ENCODE measurements at places on chromosomes 3 and 15. TPM values are rescaled to one million over a fixed set of nuclear protein-coding genes. Genes with fewer than 3 reads are reported as not detected.

The HERC2 gene
- total RNA-seq: 15.3 TPM

The HYAL1 gene
- total RNA-seq: 3.0 TPM

The GABRB3 gene
- 8.8 TPM for total RNA-seq

The TAGLN3 gene
- total RNA-seq: 46.6 TPM

The HGD gene
- 0.28 TPM for total RNA-seq

The CYP1A2 gene
- total RNA-seq: not detected

The THAP10 gene
- 8.0 TPM for total RNA-seq

The CCRL2 gene
- total RNA-seq: not detected

The SEMA3G gene
- 3.4 TPM for total RNA-seq

The SPESP1 gene
- not detected for total RNA-seq

GRCh38 chr3:48187579-48188265, 495 bp downstream of the CDC25A start:
- peak overlapping the region; percentile 79 for H3K4me3 ChIP-seq
- peaks cover 15% of the 10 kb centered on the region for H3K4me1 ChIP-seq
- no peak for DNase-seq
- no peaks in the 10 kb centered on the region for H3K27me3 ChIP-seq
- H3K36me3 ChIP-seq: peaks cover 11% of the 10 kb centered on the region
- peak overlapping the region; percentile 70 for H3K27ac ChIP-seq

GRCh38 chr3:138888560-138888959, 53.8 kb upstream of the PIK3CB start:
- no peak for DNase-seq
- H3K27me3 ChIP-seq: no peaks in the 10 kb centered on the region
- no peak overlapping the region for H3K27ac ChIP-seq
- H3K4me1 ChIP-seq: no peaks in the 10 kb centered on the region
- H3K36me3 ChIP-seq: no peaks in the 10 kb centered on the region
- H3K4me3 ChIP-seq: no peak overlapping the region

DNA sequence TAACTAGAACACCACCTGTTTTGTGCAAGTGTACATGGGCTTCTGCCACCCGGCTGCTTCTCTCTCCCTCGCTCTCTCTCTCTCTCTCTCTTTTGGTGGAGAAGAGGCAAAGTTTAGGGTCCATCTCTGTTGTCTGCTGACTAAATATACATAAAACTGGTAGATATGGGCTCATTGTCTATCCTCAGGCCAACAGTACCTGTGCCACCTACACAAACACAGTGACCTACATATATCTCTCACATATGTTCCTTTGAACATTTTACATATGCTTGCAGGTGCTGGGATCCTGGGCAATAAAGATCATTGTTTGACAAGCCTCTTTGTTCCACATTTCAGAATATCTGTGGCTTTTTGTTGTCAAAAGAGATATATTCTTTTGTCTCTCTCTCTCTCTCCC, 256.3 kb upstream of the KCNH8 start:
- no peaks in the 10 kb centered on the region for H3K36me3 ChIP-seq
- no peak overlapping the region for H3K4me3 ChIP-seq
- no peak overlapping the region for H3K27ac ChIP-seq
- DNase-seq: no peak
- H3K4me1 ChIP-seq: no peaks in the 10 kb centered on the region
- no peaks in the 10 kb centered on the region for H3K27me3 ChIP-seq

GRCh38 chr3:184868477-184868876, 56.5 kb downstream of the VPS8 start:
- H3K27ac ChIP-seq: no peak overlapping the region
- H3K27me3 ChIP-seq: no peaks in the 10 kb centered on the region
- no peak for DNase-seq

DNA sequence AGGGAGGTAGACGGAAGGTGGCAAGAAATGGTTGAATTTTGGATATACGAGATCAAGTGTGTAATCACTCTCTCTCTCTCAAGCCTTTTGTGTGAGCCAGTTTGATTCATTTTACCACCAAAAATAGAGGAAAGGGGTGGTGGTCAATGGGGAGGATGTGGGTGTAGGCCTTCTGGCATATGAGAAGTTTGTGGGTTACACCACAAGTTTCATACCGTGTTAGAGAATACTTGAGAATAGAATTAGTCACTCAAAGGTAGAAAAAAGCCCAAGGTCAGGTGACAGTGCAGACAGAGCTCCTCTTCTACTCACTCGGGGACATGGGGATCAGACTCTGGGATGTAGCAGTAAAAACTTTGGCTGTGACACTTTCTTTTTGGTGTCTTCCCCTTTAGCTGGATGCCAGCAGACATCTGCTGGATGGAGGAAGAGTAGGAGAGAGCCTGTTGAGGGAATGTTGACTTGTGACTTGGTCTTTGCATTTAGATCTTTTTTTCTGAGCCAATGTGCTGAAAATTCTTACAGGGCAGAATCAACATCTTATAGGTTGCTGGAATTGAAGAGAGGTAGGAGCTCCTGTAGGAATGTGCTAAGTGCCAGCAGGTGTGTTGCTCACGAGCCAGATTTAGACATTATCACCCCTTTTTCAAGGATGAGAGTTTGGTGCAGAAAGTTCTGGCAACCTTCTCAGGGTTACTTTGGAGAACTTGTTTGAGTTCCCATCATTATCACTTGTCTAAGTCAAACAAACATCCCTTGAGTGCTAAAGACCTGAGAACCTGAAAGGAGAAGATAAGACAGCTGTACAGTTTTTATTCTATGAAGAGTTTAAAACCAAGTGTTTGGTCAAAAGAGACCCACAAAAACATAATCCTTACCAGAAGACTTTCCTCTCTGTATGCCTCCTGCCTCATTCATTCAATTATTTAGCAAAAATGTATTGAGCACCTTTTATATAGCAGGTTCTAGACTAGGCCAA, 43.9 kb upstream of the RYK start:
- DNase-seq: no peak
- no peak overlapping the region for H3K4me3 ChIP-seq
- peaks cover 5% of the 10 kb centered on the region for H3K4me1 ChIP-seq
- H3K27me3 ChIP-seq: no peaks in the 10 kb centered on the region

DNA sequence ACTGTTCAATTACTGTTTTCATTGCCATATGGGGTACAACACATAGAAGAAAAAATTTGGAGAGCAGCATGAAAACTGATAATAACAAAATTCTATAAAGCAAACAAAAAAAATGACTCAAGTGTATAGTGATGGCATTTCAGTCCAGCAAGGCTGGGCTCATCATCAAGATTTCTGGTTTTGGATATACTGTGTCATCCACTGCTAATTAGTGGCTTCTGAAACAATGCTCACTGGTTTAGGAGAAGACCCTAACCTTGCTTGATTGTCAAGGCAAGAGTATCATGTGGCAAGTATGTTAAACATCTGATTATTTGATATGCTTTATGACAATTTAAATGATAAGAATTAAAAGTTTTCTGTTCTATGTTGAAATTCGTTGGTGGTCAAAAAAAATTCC, 96.9 kb downstream of the RFX7 start:
- H3K27ac ChIP-seq: no peak overlapping the region
- H3K27me3 ChIP-seq: no peaks in the 10 kb centered on the region
- DNase-seq: no peak
- H3K4me3 ChIP-seq: no peak overlapping the region
- H3K4me1 ChIP-seq: no peaks in the 10 kb centered on the region
- peaks cover 12% of the 10 kb centered on the region for H3K36me3 ChIP-seq

GRCh38 chr15:36278219-36278618, 301.2 kb upstream of the CDIN1 start:
- H3K4me3 ChIP-seq: no peak overlapping the region
- H3K27ac ChIP-seq: no peak overlapping the region
- no peaks in the 10 kb centered on the region for H3K4me1 ChIP-seq

DNA sequence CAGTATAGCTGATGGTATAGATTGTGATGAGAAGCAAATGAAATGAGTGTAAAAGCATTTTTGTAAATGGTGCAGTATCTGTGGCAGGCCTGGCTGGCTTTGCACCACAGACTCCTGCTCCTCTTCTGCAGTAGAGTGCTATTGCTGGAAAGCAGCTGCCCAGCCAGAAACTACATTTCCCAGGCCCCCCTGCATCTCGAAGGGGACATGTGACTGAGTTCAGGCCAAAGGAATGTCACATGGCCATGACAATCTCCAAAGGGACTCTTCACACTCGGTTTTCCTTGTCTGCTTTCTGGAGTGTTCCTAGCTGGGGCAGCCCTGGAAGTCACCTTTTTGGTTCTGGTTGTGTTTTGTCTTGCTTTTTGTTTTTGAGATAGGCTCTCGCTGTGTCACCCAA, 277.1 kb downstream of the SUCLG2 start:
- DNase-seq: no peak
- no peaks in the 10 kb centered on the region for H3K27me3 ChIP-seq
- H3K27ac ChIP-seq: no peak overlapping the region
- no peak overlapping the region for H3K4me3 ChIP-seq
- H3K4me1 ChIP-seq: no peaks in the 10 kb centered on the region

DNA sequence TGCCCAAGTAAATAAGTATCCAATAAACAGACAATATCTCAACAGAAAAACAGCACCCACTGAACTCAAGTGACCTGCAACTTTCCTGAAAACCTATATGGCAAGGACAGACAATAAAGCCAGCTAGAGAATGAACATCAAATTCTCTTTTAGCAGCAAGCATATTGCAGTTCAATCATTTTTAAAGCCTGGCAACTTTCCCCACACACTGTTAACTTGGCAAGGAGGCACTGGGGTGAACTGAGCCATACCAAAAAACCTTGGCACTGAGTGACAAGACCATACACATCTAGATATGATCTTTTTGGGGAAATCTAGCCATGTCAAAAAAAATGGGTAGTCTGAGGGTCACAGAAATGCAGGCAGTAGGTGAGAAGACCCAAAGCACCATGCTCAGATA, 174.6 kb downstream of the STT3B start:
- no peaks in the 10 kb centered on the region for H3K4me1 ChIP-seq
- DNase-seq: no peak
- no peak overlapping the region for H3K4me3 ChIP-seq

DNA sequence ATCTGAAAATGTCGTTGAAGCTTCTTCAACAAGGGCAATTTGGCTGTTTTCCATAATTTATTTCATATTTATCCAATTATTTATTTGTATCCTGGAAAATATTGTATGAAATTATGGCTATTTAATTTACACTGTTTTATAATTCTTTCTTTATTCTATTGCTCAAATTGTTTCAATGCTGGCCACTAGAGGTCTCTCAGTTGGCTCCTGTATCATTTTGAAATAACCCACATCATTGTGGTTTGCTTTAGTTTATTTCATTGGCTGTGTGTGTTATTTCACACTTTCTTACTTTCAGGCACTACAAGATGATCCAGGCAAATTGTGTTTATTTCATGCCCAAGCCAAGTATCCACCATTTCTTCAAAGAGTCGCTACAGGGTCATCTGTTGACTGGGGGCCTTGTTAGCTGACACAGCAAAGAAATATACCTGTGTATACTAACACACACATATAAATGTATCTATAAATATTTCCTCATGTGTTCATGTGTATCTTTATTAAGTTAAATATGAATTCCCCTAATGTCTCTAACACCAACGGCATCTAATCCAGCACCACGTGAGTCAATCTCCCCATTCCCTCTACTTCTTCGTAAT, 86.2 kb downstream of the NPAP1 start:
- no peaks in the 10 kb centered on the region for H3K27me3 ChIP-seq
- H3K36me3 ChIP-seq: no peaks in the 10 kb centered on the region
- no peak for DNase-seq
- no peak overlapping the region for H3K4me3 ChIP-seq
- no peak overlapping the region for H3K27ac ChIP-seq

DNA sequence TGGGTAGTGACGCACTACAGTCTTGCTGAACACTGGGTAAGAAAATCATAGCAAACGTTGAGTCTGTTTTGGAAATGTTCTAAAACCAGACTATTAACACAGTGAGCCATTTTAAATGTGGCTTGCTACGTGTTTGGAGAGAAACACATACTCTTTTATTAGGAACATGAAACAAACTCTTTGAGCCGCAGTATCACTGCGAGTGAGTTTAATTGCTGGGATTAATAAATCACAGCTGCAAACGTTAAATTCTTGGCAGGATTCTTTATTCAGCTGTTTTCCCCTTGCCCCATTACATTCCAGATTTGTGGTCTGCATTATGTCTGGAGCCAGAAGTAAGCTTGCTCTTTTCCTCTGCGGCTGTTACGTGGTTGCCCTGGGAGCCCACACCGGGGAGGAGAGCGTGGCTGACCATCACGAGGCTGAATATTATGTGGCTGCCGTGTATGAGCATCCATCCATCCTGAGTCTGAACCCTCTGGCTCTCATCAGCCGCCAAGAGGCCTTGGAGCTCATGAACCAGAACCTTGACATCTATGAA, 33.6 kb downstream of the BTD start:
- no peak overlapping the region for H3K4me3 ChIP-seq
- H3K27ac ChIP-seq: no peak overlapping the region
- no peak for DNase-seq
- H3K36me3 ChIP-seq: no peaks in the 10 kb centered on the region
- H3K4me1 ChIP-seq: peaks cover 13% of the 10 kb centered on the region

DNA sequence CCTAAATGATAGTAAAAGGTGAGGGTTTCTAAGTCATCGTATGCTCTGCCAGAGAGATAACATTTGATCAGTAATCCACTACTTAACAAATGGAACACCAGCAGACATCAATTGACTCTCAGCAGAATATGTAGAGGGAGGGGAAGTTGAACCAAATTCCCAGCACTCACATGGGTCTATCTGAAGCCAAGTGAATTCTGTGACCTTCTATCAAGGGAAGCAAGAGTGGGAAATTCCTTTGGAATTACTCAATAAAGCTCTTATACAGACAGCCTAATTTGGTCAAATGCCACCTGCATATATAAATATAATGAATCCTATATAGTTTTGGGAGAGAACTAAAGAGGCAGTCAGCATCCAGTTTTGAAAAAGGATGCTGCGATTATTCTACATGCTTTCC, 15.8 kb upstream of the KCNMB2 start:
- no peak overlapping the region for H3K4me3 ChIP-seq
- H3K27me3 ChIP-seq: no peaks in the 10 kb centered on the region
- no peaks in the 10 kb centered on the region for H3K36me3 ChIP-seq
- no peak overlapping the region for H3K27ac ChIP-seq

DNA sequence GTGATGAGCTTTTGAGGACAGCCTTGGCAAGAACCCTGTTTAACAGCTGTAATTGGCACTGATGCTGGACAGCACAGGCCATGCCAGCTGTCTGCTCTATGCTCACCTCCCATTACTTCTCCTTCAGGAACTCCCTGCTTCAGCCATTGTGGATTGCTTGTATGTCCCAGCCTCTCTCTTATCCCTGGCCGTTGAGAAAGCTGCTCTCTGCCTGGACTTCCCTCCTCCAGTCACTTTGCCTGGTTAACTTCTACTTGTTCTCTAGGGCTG, 444.5 kb downstream of the EPHB1 start:
- no peaks in the 10 kb centered on the region for H3K36me3 ChIP-seq
- DNase-seq: no peak
- H3K4me1 ChIP-seq: peaks cover 5% of the 10 kb centered on the region
- H3K27me3 ChIP-seq: no peaks in the 10 kb centered on the region

- no peaks in the 10 kb centered on the region for H3K36me3 ChIP-seq
- H3K4me3 ChIP-seq: no peak overlapping the region
- no peaks in the 10 kb centered on the region for H3K27me3 ChIP-seq
- peaks cover 15% of the 10 kb centered on the region for H3K4me1 ChIP-seq
Observed at GRCh38 chr3:32310918-32311839, 72.7 kb downstream of the CMTM8 start.

- H3K27me3 ChIP-seq: no peaks in the 10 kb centered on the region
- peak overlapping the region; percentile 89 for H3K27ac ChIP-seq
- H3K4me1 ChIP-seq: peaks cover 80% of the 10 kb centered on the region
- no peak overlapping the region for H3K4me3 ChIP-seq
- no peaks in the 10 kb centered on the region for H3K36me3 ChIP-seq
Observed at GRCh38 chr3:61872077-61872706, 310.8 kb downstream of the PTPRG start.
